ENCODE measurements at places on chromosomes 7 and 10.

- no peak for DNase-seq
Measured at GRCh38 chr10:102501201-102502028, 1.1 kb downstream of the ACTR1A start.

DNA sequence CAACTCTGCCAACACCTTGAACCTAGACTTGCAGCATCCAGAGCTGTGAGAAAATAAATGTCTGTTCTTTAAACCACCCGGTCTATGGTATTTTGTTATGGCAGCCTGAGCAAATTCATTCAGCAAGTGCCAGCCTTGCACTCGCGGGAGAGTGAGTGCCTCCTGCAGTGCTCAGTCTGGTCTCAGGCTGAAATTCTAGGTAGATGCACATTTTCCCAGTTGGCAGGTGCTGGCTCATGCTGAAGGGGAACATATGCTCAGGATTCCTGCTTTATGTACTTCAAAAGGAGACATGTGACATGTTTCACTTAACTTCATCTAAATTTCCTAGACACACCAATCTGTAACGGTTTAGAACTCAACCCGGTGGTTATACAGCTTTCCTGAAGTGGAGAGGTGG lies 170.8 kb downstream of the MGMT start:
- no peak for DNase-seq

DNA sequence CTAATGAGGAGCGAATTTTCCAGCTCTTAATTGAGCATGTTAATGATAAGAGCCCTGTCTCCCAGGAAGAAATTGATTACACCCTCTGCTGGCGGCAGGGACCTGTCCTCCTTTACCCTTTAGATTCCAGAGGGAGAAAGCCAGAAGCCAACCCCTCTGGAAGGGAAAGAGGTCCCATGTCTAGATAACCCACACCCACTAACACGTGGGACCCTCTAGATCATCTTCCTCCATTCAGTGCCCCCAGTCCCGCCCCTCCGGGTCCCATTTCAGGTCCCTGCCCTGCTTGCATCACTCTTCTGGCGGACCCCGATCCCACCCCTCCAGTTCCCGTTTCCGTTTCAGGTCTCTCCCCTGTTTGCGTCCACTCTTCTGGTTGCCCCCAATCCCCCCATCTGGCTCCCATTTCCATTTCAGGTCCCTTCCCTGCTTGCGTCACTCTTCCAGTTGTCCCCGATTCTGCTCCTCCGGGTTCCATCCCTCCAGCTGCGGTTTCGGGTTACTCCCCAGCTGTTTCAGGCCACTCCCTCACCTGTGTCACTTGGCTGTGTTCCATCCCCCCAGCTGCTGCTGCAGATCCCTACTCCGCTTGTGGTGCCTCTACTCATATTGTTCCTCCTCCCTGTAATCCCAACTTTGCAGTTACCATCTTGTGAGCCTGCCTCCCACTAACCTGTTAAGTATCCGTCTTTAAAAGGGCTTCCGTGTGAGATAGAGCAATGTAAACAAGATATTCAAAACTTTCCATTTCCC lies 202.4 kb downstream of the SH2D4B start:
- DNase-seq: no peak

DNA sequence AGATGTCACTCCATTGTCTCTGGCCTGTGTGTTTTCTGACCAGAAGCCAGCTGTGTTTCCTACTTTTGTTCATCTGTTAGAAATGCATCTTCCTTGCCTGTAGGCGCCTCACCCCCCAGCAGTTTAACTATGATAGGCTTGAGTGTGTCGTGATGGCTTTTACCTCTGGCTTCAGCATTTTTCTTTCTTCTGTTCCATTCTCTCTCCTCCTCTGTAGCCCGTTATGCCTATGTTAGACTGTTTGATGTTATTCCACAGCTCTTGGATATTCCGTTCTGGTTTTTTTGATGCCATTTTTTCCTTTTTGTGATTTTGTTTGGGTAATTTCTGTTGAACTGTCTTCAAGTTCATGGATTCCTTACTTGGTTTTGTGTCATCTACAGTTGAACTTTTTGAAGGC lies 17.9 kb downstream of the MMP21 start:
- DNase-seq: no peak

- DNase-seq: no peak
Measured at GRCh38 chr7:27917119-27917518, 177.2 kb downstream of the TAX1BP1 start.

- DNase-seq: no peak
Measured at GRCh38 chr7:157581740-157582139, 244.9 kb downstream of the DNAJB6 start.

DNA sequence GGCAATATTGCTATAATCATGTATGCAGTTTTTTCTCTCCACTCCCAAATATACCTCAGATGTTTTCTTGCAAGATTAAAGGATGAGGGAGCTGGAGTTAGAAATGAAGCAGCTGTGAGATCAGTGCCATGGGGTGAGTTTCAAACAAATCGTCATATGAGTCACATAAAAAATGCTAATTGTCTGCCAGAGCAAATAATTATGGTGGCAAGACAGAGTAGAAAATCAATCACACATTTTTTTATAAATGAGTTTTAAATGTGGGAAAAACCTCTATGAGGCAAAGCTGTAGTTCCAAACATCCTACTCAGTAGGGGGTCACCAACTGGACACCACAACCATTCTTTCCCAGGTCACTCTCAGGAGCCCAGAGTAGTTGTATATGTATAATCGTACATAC lies 55.3 kb downstream of the CH25H start:
- no peak for DNase-seq

DNA sequence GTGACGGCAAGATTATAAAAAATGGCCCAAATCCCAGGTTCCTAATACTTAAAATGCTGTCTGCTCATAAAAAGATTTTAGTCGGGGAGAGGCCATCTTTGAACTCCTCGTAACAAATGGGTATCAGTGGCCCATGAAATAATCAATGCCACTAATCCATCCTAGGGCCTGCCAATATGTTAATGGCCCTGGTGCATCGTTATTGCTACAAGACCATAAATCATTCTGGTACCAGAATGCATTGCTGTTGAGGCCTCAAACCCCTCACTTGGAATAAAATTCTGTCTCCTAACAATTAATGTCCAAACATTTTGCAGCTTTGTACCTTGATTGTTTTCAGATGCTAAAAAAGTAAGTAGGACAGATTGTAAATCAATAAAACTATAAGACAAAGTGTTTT lies 290.6 kb downstream of the LRMDA start:
- no peak for DNase-seq
